ENCODE measurements at places on chromosomes 12 and 14. TPM values are rescaled to one million over a fixed set of nuclear protein-coding genes. Genes with fewer than 3 reads are reported as not detected.

MYH6 gene
- 0.62 TPM for total RNA-seq

ATXN2 gene
- 70.3 TPM for total RNA-seq

TTC9 gene
- total RNA-seq: 5.5 TPM

PELI2 gene
- total RNA-seq: 22.2 TPM

INHBC gene
- not detected for total RNA-seq

ADAMTS20 gene
- not detected for total RNA-seq

DIO2 gene
- 0.62 TPM for total RNA-seq

RPL10L gene
- total RNA-seq: not detected

GRCh38 chr12:116647813-116648212 is 88.6 kb downstream of the MAP1LC3B2 start:
- DNase-seq: no peak

DNA sequence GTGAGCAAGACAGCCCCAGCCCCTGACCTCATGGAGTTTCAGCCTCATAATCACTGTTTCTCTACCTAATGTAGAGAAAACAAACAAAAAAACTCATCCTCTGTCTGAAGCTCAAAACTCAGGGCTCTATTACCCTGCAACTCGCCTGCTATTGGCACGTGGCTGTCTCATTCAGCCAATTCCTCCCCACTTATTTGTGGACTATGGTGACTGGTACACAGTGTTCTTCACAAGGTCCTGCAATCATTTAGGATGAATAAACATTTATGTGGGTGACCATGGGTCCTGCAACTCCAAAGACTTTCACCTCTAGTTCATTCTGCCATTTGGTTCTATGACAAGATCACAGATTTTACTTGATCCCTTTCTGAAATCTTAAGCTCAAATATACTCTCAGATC is 4.7 kb downstream of the PPP2R3C start:
- no peak for DNase-seq

GRCh38 chr14:51310505-51310944 is 70.5 kb downstream of the TMX1 start:
- no peak for DNase-seq

DNA sequence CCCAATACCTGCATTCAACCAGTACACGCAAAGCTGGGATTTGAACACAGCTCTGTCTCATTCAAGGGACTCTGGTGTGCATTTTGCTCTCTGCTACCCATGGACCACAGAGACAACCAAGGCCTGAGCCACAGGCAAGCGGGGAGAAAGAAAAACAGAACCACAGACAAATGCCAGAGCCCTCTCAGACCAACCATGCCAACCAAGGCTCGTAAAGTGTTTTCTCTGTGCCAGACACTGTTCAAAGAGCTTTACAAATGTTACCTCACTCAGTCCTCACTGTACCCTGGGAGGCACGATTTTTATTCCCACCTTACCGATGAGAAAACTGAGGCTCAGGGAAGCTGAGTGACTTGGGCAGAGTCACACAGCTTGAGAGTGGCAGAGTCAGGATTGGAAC is 32.4 kb upstream of the EML1 start:
- no peak for DNase-seq

GRCh38 chr12:61916831-61917230 is 343.4 kb upstream of the USP15 start:
- DNase-seq: no peak

DNA sequence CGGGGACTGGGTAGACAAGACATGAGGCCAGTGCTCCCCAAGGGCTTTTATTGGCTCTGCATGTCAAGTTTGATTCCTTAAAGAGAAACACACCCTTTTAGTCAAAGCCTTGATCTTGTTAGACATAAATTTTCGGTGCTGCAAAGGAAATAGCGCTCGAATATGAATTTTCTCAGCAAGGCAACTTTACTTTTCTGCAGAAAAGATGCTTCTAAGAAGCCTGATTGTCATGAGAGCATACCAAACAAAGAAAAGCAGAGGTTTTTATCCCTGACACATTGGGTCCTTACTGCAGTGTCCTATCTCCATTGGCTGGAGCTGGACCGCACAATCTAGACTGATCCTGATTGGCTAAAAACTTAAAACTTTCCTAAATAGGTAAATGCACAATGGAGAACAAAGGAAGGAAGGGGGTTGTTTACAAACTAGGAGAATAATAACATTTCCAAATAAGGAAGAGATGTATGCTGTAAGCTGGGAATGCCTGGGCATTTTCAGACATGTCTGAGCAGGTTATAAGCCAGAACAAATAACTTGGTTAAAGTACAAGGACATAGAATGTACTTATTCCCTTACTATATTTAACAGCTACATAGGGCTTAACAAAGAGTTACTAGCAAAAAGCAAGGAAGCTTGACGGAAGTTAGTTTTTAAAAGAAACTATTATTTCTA is 17.2 kb downstream of the TXNRD1 start:
- no peak for DNase-seq

DNA sequence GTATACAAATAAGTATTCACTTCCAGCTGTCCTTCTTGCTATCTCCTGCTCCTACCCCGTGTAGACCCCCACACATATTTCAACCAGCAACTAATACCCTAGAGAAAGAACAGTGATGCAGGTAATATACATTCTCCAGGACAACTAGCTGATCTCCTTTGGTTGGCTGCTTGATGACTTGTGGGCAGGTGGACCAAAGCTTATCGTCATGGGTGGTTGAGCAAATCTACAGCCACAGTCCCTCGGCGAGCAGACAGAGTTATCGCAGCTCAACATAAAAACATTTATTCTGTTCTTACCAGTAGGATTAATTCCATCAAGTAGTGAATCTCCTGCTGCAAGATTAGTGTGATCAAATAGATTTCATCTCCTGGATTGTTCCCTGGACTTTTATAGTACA is 314.3 kb downstream of the TMEM132D start:
- no peak for DNase-seq

DNA sequence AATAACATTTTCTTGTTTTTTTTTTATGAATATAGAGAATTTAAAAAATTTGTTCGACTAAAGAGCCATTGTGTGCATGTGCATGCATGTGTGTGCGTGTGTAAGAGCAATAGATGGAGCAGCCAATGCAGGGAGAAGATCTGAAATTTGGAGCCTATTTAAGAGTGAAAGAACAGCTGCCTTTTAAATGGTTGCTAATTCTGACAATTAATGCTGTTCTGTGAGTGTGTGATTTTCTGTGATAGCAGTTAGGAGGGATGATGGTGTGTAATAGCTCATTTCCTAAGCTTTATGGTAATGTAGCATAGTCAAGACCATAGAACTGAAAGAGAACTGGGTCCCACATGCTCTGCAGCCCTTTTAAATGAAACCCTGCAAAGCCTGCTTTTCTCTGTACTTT is 137.9 kb downstream of the NRXN3 start:
- no peak for DNase-seq

DNA sequence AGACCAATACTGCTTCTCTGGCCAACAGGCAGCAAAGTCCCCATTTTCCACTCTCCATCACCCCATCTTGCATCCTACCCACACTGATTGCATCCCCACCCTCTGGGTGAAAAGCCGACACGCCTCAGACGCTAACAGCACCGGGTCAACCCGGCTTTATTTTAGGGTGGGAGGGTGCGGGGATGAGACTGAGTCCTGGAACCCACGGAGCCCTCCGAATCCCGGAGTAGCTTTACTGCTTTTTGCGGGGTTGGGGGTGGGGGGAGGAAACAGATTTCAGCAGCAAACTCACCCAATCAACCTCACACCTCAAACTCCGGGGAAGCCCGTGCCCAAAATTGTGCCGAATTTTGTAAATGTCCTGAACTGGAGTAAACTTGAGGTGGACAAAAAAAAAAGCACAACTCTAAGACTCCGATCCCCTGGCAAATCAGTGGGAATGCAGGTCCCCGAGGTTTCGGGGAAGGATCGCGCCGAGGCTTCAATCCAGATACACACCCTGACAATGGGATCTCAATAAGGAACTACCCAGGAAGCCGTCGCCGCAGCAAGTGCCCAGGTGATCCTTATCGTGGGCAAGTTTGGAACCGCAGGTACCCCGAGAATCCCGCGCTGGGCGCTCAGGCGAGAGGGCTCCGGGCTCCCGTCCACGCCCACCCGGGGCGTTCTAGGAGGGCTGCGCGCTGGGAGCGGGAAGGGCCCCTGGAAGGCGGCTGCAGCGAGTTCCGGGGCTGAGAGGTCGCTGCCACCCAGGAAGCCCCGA is 1.1 kb downstream of the GCH1 start:
- no peak for DNase-seq

GRCh38 chr14:71460091-71460490 is 472.1 kb upstream of the RGS6 start:
- DNase-seq: no peak

DNA sequence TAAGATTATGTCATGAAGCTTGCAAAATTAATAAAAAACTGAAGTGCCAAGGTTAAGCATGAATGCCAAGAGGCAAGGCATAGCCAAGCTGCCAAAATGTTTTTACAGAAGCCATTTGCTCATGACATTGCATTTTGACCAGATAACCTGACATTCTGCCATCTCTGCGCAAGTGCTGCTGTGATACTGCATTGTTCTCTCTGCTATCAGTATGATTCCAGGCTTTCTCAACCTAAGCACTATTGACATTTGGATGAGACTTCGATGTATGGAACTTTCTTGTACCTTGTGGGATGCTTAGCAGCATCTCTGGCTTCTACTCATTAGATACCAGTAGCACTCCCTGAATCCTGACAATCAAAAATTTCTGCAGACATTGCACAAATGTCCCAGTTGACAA is 139.2 kb downstream of the RASSF9 start:
- no peak for DNase-seq

- DNase-seq: no peak
These were observed 33.7 kb upstream of the MAP1LC3B2 start for GRCh38 chr12:116525418-116526001.

DNA sequence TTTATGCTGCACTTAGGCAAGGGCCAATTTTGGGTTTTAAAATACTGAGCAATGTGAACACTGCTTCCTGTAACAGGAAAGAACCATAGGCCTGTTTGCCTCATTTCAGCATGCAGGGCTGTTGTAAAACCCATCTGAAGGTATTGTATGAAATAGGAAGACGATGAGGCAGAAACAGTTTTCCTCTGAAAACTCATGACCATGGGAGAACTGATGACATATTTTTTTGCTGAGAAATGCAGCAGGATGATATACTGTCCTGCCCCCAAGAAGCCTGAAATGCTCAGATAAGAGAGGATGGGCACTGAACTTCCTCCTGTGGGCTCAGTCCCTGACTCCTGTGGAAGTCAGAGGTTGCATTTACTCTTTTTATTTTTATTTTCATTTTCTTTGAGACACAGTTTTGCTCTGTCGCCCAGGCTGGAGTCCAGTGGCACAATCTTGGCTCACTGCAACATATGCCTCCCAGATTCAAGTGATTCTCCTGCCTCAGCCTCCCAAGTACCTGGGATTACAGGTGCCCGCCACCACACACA is 17.4 kb downstream of the PYGL start:
- no peak for DNase-seq

DNA sequence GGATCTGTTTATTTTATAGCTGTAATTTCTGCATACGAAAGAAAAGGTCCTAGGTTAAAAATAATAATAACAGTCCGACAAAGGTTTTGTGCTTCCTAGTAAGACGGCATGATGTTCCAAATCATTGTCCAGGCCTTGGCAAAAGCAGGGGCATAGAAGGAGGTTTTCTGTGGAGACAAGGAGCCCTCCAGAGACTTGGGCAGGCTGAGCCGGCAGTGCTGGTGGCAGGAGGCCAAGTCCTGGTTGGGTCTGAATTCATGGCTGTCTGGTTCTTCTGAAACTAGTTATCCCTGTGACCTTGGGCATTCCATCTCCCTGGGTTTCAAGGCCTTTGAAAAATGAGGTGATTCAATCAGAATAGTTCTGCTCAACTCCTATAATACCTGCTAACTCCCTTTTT is 44.0 kb downstream of the KCNK13 start:
- no peak for DNase-seq

DNA sequence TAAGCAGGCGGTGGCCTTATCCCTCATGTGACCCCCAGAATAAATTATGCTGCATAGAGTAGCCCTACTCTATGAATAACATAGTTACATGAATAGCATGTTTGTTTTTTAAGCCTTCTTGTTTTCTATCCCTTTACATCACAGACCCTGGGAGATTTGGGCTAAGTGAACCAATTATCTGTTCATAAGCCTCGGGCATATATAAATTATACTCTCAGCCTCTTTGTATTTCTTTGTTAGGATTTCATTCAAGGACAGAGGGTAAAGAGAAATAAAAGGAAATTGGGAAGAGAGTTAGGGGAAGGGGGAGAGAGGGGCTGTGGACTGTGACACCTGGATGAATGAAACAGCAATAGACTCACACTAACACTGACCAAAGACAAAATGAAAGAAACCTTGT is 35.3 kb upstream of the RTRAF start:
- DNase-seq: no peak

All from lower lobe of right lung (tissue), 2 donors.